ENCODE measurements at places on chromosomes 1 and 21.

DNA sequence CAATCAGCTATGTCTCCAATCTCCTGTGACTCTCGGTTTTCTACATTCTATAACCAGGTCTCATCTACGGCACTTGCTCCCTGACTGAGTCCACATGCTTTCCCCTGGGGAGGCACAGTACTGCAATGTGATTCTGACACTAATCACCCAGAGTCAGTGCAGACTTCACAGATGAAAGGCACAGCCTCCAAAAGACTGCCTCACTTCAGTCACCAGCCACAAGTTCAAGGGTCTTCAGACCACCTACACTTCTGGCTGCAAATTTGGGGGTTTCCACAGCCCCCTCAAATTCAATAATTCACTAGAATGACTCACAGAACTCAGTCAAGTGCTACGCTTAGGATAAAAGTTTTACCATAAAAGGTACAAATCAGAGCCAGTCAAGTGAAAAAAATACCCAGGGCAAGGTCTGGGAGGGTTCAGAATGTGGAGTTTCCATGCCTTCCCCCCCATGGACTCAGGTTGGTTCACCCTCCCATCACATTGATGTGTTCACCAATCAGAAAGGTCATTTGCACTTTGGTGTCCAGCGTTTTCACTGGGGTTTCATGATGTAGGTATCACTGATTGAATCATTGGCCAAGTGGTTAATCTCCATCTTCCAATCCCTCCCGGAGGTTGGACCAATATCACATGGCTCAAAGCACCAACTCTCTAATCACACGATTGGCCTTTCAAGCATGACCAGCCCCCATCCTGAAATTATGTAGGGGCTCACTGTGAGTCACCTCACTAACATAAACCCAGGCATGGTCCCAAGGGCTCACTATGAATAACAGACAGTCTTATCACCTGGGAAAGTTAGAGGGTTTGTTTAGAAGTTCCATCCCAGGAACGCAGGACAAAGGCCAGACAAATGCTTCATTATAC, 182.9 kb upstream of the CAMK1G start:
- no peak for DNase-seq

DNA sequence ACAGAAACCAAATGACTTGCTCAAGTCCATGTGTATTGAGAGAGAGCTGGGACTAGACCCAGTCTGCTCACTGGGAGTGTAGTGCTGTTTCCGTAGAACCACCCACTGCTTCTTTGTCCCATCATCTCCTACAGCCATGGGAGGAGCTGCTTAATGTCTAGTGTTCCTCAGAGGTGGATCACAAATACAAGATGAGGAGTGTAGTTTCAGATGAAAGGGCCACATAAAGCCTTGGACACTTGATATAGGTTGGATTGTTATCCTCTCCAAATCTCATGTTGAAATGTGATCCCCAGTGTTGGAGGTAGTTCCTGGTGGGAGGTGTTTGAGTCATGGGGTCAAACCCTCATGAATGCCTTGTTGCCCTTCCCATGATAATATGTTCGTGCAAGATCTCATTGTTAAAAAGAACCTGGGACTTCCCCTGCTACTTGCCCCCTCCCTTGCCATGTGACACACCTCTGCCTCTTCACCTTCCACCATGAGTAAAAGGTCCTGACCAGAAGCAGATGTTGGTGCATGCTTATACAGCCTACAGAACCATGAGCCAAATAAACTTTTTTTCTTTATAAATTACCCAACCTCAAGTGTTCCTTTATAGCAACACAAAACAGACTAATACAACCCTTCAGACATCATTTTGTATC, 127.5 kb upstream of the DNAH14 start:
- DNase-seq = no peak

DNA sequence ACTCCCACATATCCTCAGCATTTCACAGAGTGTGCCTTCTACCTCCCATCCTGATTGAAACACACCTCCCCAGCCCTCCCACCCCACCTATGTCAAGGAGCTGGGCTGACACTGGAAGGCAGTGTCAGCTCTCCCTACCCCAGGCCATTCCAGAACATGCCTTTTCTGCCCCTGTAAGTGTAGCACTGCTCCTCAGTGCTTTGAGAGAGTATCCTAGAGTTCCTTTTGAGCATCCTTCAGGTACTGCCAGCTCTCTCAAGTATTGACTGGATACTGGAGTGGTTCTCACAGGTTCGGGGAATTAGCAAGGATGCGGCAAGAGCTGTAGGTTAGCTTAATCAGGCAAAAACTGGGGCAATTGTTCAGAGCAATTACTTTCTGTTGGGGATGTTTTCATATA, 21.8 kb downstream of the C1orf116 start:
- no peak for DNase-seq

- DNase-seq = no peak
These were observed 40.3 kb downstream of the RAP1GAP start for GRCh38 chr1:21628798-21629393.

- peak; percentile 25 for DNase-seq
These were observed 2.2 kb upstream of the RHEX start for GRCh38 chr1:206050655-206051235.

GRCh38 chr1:21622466-21623315, 46.5 kb downstream of the RAP1GAP start:
- peak; percentile 59 for DNase-seq

- DNase-seq = no peak
These were observed 681.1 kb downstream of the LTN1 start for GRCh38 chr21:28311411-28312190.

- no peak for DNase-seq
These were observed 4.2 kb downstream of the LRRC71 start for GRCh38 chr1:156924478-156925153.

GRCh38 chr1:171597203-171597602, 24.8 kb upstream of the MYOCOS start:
- no peak for DNase-seq

DNA sequence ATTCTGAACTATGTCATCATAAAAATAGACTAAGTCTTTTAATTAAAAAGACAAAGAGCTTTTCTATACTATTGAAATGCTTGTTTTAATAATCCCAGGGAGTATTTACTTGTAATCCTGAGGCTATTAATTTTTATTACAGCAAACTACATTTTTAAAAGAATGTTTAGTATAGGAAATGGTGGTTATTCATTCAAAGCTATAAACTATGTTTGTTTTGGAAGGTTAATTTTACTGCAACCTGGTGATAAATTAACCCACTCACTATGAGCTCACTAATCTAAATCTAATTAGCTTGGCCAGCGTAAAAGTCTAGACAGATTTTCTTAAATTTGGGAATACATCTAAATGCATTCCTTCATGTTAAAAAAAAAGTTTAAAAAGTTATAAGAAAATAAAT, 13.8 kb upstream of the EYA3 start:
- no peak for DNase-seq

- DNase-seq = no peak
These were observed 22.1 kb upstream of the IFNAR2 start for GRCh38 chr21:33207449-33208149.

DNA sequence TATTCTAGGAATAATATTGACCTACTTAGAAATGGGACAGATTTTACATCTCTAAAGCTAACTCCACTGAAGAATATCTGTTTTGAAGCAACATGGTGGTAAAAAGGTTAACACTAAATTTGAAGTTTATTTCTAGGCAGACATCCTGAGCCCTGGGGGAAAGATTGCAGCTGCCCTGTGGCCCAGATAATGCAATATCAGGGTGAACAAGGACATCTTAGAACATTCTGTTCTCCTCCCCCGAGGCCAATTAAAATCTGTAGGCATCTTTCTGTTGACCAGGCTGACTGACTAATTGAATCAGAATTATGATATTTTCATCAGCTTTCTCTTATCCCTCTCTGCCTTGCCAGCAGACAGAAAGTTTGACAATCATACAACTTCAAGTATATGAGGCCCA, 149.8 kb upstream of the DUSP10 start:
- DNase-seq = no peak

GRCh38 chr1:160221089-160221488, 15.9 kb downstream of the PEA15 start:
- no peak for DNase-seq

- DNase-seq = no peak
These were observed 56.1 kb downstream of the NPHP4 start for GRCh38 chr1:5936126-5936525.

DNA sequence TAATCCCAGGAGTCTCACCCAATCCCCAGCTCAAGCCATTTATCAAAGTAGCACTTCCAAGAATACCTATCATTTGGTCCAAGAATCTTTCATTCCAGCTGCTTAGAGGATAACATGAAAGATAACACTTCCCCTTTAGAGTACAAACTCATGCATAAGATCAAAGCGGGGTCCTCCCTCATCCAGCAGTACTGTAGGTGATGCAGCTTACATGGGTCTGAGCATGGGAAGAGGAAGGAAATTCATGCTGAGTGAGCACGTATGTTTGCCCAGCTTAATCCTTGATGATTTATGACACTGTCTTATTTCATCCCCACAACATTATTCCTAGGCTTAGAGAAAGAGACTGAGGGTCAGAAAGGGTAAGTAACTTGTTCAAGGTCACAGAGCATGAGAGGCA, 167.1 kb upstream of the GJB5 start:
- no peak for DNase-seq

GRCh38 chr1:217896490-217896889, 265.3 kb downstream of the SPATA17 start:
- no peak for DNase-seq

- DNase-seq = no peak
These were observed 134.9 kb downstream of the RERE start for GRCh38 chr1:8682573-8682972.

DNA sequence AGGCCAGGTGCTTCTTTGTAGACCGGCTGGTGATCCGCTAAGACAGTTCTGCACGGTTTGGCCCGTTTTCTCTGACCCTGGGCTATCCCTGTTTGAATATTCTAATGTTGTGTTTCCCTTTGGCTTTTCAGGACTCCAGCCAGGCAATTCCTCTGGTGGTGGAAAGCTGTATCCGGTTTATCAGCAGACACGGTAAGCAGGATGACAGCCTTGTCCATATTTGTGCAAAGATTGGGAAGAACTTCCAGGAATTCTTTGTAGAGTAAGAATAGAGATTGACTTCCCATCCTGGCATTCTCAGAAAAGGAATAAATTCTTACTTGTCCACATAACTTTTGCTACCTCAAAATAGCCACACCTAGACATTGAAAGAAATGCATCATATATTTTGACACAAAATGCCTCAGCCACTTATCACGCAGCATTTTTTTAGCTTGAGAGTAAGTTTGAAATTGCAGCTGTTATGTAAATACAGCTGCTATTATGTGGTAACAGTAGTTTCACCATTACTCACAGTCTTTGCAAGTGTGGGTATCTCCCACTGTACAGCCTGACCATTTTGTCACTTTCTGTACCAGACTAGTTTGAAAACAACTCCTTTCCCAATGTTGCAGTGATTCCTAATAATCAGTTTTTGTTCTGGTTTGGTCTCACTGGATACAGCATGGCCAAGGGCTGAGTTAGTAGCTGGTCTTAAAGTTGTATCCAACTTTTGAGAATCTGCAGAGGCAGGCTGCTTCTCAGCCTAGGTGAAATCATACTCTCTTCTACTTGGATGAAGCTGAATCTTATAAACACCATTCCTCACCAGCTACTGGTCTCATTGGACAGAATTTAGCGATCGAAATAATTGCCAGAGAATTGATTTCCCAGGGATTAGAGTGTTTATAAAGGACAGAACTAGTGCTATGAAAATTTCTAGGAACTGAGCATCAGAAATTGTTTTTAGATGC, 40.0 kb upstream of the IKBKE start:
- no peak for DNase-seq

GRCh38 chr1:52904927-52905698, 16.4 kb downstream of the ECHDC2 start:
- peak; percentile 34 for DNase-seq

DNA sequence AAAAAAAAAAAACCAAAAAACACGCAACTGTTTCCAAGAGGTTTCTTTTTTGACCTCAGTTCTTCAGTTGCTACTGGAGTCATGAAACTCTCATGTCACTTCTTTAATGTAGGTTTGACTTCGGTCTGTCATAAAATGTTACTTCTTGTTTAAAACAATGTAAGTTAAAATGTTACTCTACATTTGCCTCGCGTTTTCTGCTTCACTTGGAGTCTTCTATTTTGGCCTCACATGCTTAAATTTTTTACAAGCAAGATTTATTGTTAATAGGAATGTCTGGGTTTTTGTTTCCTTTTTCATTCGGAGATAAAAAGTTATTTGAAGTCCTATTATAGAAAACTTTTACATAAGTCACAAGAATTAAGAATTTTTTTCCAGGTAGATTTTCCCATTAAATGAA, 880.2 kb downstream of the LTN1 start:
- DNase-seq = no peak

DNA sequence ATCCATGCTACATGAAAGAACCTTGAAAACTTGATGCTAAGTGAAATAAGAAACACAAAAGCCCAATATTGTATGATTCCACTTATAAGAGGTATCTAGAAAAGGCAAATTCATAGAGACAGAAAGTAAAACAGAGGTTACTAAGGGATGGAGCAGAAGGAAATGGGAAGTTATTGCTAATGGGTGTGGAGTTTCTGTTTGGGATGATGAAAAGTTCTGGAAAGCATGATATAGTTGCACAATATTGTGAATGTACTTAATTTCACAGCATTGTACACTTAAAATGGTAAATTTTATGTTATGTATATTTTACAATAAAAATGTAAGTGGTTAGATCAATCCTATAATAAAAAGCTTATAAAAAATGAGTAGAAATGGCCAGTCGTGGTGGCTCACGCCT, 1.6 kb upstream of the NECAP2 start:
- no peak for DNase-seq

GRCh38 chr1:169946206-169946605, 52.5 kb upstream of the SCYL3 start:
- no peak for DNase-seq

DNA sequence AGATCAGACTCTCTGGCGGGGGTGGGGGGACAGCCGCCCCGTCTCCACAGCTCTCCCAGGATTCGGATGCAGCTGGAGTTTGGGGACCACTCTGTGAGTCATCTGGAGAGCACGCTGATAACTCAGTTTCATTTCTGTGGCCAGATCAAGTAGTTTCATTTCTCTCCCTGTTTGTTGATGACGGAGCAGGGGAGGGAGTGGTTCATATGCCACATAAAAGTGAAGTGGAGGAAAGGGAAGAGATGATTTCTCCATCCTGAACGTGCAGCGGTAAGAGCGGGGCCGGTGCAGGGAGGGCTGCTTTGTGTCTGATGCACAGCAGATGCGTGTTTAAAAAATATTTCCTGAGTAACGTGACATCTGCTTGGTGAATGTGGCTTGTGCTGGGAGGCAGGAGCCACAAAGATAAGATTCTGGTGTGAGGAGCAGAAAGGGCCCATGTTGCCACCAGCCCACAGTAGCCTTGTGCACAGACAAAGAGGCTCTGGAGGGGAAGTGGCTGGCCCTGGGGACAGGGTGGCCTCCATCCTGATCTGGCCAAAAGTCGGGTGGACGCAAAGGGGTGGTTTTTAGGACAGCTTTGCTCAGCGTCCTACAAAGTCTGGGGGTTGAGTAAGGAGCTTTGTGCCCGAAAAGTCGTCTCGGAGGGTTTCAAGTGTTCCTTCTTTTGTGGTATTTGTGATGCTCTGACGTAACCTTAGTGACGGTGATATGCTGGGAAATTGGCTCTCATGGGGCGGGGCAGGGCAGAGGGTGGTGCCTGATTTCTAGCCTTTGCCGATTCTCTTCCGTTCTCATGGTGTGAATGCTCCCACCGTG, at the start of gene MX2:
Gene MX2 (plus strand): TSS at position 242 of the 819 bp plus-strand sequence. CDS start 14,880 bp downstream, outside the sequence.
- DNase-seq = no peak
